Neural crest cell (in vitro differentiated cells): ENCODE measurements at places on chromosomes 2 and 18. TPM values are rescaled to one million over a fixed set of nuclear protein-coding genes. Genes with fewer than 3 reads are reported as not detected.

TMEM182 gene
- total RNA-seq = 5.9 and 7.9 TPM in 2 replicates

DNA sequence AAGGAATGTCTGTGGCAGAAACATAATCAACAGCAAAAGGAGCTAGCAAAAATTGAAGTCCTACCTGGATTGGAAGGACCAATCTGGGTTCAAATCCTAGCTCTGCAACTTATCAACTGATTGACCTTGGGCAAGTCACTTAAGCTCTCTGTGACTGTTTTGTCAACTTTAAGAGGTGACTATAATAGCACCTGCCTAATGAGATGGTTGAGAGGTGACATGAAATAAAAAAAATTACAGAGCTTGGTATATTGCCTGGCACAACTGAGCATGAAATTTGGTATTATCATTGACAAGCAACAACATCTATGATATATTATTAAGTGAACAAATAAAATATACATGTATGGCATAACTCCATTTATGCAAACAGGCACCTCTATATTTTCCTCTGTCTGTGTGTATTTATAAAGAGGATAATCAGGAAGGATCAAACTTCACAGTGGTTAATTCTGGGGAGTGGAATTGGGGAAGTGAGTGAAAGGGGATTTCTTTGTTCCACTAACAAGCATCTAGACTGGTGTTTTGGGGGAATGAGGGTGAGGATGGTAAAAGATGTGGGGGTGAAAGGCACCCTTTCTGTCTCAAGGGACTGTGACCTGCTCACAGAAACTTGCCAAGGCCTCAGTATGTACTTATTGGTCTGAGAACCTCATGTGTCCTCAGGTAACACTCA is 132.8 kb upstream of the SERTAD2 start:
- no peaks in the 10 kb centered on the region for H3K4me1 ChIP-seq
- no peaks in the 10 kb centered on the region for H3K27me3 ChIP-seq
- no peak overlapping the region for H3K4me3 ChIP-seq
- DNase-seq = no peak
- no peak overlapping the region for H3K27ac ChIP-seq
- H3K36me3 ChIP-seq = no peaks in the 10 kb centered on the region

- no peak overlapping the region for H3K27ac ChIP-seq
- peaks cover 4% of the 10 kb centered on the region for H3K4me1 ChIP-seq
- no peak for DNase-seq
- no peaks in the 10 kb centered on the region for H3K27me3 ChIP-seq
- H3K36me3 ChIP-seq = peaks cover 7% of the 10 kb centered on the region
Observed at GRCh38 chr18:3478262-3478978, 28.4 kb downstream of the TGIF1 start.

RBFA gene
- total RNA-seq = 47.0 and 50.7 TPM in 2 replicates

CNRIP1 gene
- 36.6 and 37.3 TPM in 2 replicates for total RNA-seq

GRCh38 chr2:197378494-197379307 is 56.1 kb downstream of the SF3B1 start:
- H3K27me3 ChIP-seq = no peaks in the 10 kb centered on the region
- H3K4me1 ChIP-seq = peaks cover 11% of the 10 kb centered on the region
- no peak overlapping the region for H3K4me3 ChIP-seq

DNA sequence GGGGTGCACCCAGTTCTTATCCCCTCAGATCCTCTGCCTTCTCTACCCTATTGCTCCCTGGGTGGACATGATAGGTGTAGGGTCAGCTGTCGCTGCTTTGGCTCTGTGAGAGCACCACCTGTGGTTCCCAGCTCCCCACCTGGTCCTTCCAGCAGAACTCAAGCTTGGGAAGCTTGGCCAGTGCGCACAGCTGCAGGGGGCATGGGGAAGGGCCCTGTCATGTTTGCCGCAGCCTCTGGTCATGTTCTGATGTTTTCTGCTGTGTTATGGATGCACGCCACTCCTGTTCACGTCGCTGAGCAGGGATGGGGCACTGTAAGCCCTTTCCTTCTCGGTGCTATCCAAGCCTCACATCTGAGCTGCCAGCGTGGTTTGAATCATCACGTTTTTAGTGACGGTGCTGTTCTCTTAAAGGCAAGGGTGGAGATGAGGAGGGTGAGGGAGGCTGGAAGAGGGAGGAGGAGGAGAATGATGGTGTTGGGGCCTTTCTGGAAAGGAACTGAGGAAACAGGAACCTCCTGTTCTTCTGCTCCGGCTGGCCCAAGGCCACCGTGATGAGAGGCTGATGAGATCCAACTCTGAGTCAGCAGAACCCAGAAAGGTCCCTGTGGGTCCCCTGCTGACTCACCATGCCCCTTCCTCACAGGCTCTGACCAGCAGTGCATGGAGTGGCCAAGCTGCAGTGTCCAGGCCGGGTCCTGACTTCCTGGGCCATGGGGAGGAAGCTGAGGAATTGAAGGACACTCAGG is 78.0 kb downstream of the LIPG start:
- H3K27me3 ChIP-seq = no peaks in the 10 kb centered on the region
- H3K4me3 ChIP-seq = no peak overlapping the region
- no peaks in the 10 kb centered on the region for H3K4me1 ChIP-seq

DNA sequence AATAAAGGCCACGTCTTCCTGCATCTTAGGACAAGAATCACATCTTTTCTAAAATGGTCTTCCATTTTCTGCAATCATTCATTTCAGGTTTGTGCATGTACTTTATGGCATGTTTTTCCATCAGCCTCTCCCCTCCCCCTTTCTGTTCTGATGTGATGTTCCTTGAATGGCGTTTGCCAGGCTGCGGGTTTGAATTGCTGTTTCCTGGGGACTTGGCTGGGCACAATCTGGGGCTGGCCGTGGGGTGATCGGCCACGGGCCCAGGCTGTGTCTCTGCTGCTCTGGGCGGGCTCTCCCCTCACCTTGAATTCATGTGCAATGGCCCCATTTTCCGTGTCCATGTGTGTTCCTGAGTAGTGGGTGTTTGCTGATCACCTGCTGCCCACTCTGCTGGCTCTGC is 15.2 kb downstream of the DGKD start:
- H3K27me3 ChIP-seq = no peaks in the 10 kb centered on the region
- no peak for DNase-seq
- H3K27ac ChIP-seq = no peak overlapping the region
- peaks cover 22% of the 10 kb centered on the region for H3K4me1 ChIP-seq

DNA sequence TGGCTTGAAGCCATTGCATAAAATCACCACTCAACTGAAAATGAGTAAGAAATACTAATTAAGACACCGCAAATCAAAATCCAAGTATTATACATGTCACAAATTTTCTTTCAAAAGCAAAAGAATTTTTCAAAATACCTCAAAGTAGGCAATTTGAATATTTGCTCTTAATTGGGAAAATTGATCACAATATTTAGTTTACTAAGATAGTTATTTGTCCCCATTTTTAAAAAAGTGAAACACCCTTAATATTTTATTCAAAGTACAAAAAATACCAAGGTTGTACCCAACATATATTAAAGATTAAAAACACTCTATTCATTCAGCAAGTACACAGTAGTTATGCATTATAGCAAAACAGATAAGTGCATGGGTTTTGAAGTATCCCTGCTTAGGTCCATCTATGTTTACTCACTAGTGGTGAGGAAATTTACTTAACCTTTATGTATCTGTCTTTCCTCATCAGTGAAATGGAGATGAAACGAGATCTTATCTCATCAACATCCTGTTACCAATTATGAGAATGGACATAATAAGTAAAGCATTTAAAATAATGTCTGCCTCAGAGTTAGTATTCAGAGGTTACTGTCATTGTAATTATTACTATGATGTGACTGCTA is 35.1 kb downstream of the VPS54 start:
- H3K36me3 ChIP-seq = peaks cover 19% of the 10 kb centered on the region
- peaks cover 6% of the 10 kb centered on the region for H3K4me1 ChIP-seq
- H3K4me3 ChIP-seq = no peak overlapping the region
- no peak for DNase-seq
- no peaks in the 10 kb centered on the region for H3K27me3 ChIP-seq

DNA sequence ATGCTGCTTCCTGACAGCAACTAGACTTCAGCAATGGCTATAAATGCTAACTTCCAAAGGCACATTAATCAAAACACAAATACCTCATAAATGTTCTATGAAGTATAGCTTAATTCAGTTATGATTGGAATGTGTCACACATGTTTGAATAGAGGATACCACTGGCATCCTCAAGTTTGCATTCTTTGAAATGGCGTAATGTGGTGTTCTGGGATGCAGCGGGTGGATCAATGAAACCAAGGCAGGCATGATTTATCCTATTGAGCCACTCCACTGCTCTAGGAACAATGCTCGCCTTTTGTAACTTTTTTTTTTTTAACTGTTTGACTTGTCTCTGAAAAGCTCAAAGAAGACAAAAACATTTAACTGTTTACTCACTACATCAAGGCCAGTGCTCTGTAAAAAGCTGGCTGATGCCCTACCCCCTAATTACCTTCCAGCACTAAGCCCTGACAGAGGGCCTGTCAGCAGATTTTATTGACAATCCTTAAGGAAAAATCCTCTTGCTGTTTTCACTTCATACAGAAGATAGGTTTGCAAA is 278.8 kb upstream of the SESTD1 start:
- H3K4me1 ChIP-seq = peaks cover 36% of the 10 kb centered on the region
- H3K4me3 ChIP-seq = peak overlapping the region; percentile 50
- DNase-seq = no peak
- peaks cover 5% of the 10 kb centered on the region for H3K36me3 ChIP-seq

KIAA2012 gene
- total RNA-seq = 0.07 and 0.34 TPM in 2 replicates

DNA sequence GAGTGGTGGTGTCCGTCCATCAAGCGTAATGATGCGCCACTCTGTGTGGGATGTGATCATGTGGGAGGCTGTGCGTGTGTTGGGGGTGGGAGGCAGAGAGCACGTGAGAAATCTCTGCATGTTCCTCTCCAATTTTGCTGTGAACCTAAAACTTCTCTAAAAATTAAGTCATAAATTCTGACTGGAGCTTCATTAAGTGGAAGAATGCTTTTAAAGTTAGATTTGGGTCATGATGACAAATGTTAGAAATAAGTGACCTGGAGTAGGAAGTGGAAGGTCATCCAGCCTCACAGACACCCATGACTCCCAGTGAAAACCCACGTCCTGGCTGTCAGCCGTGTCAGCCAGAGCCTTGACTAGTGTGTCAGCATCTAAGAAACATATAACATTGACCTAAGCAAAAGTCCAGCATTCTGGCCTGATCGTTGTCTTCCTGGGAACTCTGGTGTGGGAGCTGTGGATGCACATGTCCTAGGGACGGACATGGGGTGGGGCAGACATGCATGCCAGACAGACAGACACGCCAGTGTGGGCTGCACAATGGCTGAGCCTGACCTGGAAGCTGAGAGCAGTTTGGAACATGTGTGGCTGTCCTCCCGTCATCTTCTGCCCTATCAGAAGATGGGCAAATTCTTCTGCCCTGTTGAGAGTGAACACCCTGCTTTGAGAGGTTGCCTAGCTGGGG is 245.6 kb downstream of the FAM210A start:
- no peak overlapping the region for H3K27ac ChIP-seq
- H3K4me3 ChIP-seq = no peak overlapping the region
- no peak for DNase-seq
- H3K36me3 ChIP-seq = no peaks in the 10 kb centered on the region
- peaks cover 2% of the 10 kb centered on the region for H3K4me1 ChIP-seq
- no peaks in the 10 kb centered on the region for H3K27me3 ChIP-seq

DNA sequence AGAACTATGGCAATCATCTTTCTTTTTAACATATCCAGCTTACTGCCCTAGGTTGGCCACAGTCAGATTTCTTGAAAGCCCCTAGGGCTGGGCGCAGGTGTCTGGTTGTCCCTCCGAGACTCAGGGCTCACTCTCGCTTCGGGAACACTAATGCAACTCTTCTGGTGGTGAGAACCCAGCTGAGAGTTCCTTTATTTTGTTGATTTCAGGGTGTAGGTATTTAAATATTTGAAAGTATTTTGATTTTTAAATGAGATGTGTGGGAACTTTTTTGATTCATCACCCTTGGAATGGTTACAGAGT is 40.7 kb downstream of the INPP4A start:
- H3K4me1 ChIP-seq = peaks cover 17% of the 10 kb centered on the region
- DNase-seq = no peak
- no peaks in the 10 kb centered on the region for H3K36me3 ChIP-seq
- no peak overlapping the region for H3K27ac ChIP-seq
- H3K4me3 ChIP-seq = no peak overlapping the region
- no peaks in the 10 kb centered on the region for H3K27me3 ChIP-seq

HOXD9 gene
- total RNA-seq = not detected in 2 replicates

DNA sequence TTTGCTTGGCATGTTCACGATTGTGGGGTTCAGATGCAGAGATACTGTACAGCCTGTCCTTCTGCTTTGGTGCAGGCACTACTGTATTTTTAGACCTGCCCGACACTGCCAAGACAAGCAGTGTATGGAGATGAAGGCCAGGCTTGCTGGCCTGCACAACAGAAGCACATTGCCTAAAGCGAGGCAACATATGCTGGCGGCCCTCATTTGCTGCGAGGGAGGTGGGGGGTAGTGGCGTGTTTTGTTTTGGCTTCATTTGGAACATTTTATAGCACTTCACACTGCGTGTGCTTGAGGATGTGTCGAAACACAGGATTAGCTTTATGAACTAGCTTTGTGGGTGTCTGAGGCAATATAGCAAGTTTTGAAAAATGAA is 27.0 kb downstream of the TMEM182 start:
- H3K27ac ChIP-seq = no peak overlapping the region
- H3K4me1 ChIP-seq = peaks cover 4% of the 10 kb centered on the region
- DNase-seq = no peak
- H3K27me3 ChIP-seq = no peaks in the 10 kb centered on the region
- no peak overlapping the region for H3K4me3 ChIP-seq

DNA sequence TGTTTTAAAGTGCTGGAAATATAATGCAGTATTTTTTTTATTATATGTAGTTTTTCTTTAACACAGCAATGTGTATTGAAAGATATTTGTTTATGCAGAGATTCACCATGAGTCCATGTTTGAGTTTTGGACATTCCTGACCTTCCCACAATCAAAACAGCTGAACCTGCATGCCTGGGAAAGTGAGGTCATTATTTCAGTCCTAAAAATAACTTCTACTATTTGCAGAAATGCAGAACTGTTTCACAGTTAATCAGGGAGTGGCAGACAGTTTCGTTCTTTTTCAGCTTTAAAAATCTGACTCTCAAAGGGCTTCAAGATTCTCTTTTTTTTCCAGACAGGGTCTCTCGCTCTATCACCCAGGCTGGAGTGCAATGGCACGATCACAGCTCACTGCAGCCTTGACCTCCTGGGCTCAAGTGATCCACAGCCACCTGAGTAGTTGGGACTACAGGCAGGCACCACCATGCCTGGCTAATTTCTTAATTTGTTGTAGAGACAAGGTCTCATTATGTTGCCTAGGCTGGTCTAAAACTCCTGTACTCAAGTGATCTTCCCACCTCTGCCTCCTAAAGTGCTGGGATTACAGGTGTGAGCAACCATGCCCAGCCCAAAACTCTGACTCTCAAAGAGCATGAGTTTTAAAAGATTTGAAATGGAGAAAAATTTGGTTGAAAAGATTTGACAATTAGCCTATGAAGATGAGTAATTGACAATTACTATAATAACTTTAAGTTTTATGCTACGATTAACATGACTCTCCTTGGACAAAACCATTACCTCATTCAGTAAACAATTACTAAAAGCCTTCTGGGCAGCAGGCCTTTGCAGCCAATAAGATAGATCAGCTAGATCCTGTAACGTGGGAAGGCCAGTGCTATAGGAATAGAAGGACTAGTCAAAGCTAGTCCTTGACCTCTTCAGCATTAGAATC is 5.0 kb upstream of the MYL12B start:
- peaks cover 6% of the 10 kb centered on the region for H3K36me3 ChIP-seq
- no peak overlapping the region for H3K27ac ChIP-seq
- H3K4me1 ChIP-seq = peaks cover 9% of the 10 kb centered on the region
- H3K27me3 ChIP-seq = no peaks in the 10 kb centered on the region
- no peak for DNase-seq
- no peak overlapping the region for H3K4me3 ChIP-seq

DTNA gene
- total RNA-seq = 11.3 and 13.3 TPM in 2 replicates

GRCh38 chr2:68556381-68556780 is 87.0 kb upstream of the PROKR1 start:
- H3K4me1 ChIP-seq = no peaks in the 10 kb centered on the region
- H3K36me3 ChIP-seq = no peaks in the 10 kb centered on the region
- H3K4me3 ChIP-seq = no peak overlapping the region
- no peaks in the 10 kb centered on the region for H3K27me3 ChIP-seq
- H3K27ac ChIP-seq = no peak overlapping the region
